SHP77 (cell line): ENCODE measurements at places on chromosomes 6 and 20.

DNA sequence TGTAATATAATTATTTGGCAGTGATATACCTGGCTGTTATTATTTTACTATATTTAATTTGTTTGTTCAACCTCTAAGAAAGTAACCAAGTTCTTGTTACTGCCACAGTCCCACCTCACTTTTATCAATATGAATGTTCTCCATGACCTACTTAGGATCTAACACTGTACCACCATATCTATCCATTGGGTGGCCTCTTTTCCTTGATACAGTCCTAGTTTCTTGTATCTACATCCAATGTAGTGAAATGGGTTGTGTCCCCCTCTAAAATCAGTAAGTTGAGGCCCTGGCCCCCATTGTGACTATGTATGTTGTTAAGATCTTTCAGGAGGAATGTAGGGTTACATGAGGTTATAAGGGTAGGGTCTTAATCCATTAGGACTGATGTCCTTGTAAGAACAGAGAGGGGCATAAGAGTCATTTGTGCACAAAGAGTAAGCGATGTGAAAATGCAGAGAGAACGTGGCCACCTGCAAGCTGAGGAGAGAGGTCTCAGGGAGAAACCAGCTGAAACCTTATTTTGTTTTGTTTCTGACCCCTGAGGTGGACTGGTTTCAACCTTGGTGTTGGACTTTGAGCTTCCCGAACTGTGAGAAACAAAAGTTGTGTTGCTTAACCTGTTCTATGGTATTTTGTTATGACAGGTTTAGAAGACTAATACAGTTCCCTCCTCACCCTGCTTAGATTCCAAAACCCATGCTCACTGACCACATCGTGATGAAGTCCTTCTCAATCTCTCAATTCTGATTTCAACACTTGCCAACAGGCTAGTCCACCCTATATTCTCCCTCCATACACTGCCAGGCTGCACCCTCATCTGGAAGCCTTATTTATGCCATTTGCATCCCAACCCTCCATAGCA is 387.3 kb upstream of the EPHA7 start:
- DNase-seq, result no peak

- no peak for DNase-seq
These were observed 43.2 kb upstream of the SMIM8 start for GRCh38 chr6:87279196-87279595.

- DNase-seq, result peak; percentile 74
These were observed at the start of gene ECI2 for GRCh38 chr6:4134841-4135664. TSS of gene ECI2 (minus strand) at chr6:4135575. CDS start at chr6:4135560, 15 bp downstream.

DNA sequence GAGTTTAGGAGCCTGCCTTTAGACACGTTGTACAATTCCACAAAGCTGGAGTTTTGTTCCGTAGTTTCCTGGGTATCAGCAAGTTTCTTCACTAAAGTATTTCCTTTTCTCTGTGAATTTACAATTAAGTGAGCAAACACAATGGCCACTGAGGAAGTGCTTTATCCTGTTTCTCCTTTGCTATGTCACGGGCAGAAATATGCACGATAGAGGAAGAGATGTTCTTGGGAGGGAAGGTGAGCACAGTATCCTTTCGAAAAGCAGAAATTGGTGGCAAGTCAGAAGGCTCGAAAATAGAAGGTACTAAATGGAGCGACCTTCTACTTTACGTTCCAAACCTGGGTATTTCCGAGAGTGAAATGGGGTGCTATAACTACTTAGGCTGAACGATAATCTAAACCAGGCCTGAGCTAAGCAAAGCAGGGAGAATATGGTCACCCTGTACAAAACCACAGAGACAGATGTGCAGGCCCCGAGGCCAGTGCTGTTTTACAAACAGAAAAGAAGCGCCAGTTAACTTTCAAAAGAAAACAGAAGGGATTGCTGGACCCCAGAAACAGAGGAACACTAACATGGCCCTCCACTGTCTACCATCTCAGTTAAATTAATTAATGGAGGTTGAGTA is 259.6 kb downstream of the TBC1D7 start:
- no peak for DNase-seq

DNA sequence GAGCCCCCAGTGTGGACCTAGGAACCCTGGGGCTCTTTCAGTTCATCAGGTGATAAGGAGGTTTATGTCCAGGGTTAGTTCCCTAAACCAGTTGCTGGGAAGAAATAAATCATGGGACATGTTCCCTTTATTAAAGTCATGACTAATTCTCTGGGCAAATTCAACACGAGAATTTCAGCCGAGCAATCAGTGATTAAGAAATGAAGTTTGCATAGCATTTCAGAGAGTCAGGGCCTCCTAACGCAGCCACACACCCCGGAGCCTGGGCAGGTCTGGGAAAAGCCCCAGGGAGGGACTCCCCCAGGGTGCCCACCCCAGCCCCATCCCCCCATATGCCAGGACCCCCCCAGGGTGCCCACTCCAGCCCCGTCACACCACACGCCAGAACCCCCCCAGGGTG is 20.1 kb downstream of the SLCO4A1 start:
- DNase-seq, result no peak

DNA sequence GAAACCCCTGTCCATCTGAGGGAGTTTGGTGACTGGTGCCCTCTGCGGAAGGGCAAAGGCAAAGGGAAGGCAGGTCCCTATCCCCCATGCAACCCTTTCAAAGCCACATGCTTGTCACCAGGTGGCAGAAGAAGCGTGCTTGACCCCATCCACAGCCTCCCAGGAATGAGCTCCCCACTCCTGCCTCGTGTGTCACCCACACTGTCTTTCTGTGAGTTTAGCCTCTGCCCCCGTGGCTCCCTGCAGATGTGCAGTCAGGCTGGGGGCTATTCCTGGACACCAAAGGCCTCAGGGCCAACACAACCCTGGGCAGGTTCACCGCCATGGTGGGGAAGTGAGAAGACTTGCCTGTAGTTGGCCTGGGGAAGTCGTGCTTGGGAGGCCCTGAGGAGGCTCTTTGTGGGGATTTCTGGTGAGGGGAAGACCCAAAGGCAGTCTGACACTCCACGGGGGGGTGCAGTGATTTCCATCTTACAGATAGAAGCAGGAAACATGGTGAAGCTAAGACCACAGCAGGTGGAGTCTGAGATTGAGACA is 16.6 kb upstream of the PCMTD2 start:
- no peak for DNase-seq

- no peak for DNase-seq
These were observed 314.7 kb downstream of the EPM2A start for GRCh38 chr6:145420599-145420998.

- DNase-seq, result no peak
These were observed 37.7 kb upstream of the ZNFX1 start for GRCh38 chr20:49315580-49315979.

GRCh38 chr6:149319422-149319821 is 1.9 kb downstream of the TAB2 start:
- DNase-seq, result no peak

DNA sequence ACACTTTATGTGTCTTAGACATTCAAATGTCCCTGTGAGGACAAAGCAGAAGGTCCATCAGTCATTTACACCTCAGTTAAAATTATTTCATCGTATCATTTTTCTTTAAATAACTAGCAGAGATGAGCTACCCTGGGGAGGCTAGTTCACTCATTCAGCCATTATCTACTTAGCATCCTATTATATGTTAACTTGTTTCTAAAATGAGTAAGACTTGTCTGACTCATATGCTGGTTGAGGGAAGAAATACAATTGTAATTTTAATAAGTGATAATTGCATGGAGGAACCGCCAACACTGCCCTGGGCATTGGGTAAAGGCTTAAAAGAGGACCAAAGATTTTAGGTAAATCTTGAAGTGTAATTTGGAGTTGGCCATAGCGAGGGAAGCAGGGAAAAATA is 12.4 kb upstream of the PTPRK start:
- no peak for DNase-seq

- no peak for DNase-seq
These were observed 82.8 kb downstream of the KIF13A start for GRCh38 chr6:17904491-17905120.

DNA sequence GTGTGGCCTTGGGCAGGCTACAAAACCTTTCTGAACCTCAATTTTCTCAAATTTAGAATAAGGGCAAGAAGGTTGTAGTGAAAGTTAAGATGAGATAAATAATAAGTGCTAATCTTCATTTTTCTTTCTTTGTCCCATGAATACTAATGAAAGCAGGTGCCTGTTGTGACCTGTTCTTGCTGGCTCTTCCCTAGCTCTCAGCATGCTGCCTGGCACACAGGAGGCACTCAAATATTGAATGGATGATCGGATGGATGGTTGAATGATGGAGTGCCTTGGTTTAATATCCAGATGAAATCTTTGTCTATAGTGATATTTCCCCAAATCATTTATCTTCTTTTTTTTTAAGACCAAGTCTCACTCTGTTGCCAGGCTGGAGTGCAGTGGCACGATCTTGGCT is 15.0 kb downstream of the PBOV1 start:
- DNase-seq, result no peak

DNA sequence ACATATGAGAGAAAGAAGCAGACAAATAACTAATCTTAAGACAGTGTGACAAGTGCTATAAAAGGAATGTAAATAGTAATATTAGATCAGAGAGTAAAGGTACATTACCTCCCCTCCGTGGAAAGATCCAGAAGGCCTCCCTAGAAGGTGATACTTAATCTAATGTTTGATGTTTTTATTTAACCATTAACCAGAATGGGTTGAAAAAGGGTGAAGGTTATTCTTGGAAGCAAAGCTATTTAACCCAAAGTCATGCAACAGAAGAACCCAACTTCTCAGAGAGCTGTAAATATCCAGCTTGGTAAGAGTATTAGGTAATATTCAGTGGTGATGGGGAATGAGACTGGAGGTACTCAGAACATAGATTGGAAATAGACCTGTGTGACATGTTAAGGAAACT is 68.0 kb upstream of the HIVEP1 start:
- DNase-seq, result no peak

- DNase-seq, result no peak
These were observed 51.8 kb upstream of the CCDC167 start for GRCh38 chr6:37551446-37551845.

DNA sequence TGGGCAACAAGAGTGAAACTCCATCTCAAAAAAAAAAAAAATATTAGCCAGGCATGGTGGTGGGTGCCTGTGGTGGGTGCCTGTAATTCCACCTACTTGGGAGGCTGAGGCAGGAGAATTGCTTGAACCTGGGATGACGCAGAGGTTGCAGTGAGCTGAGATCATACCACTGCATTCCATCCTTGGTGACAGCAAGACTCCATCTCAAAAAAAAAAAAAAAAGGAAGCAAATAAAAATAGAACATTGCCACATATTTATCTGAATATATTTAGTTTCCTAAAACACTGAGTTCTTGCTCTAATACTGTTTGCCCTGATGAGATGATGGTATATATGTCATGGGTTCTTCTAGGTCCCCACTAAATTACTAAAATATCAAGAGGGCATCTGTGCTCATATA is 28.4 kb downstream of the CASP8AP2 start:
- DNase-seq, result no peak

- no peak for DNase-seq
These were observed 17.5 kb upstream of the ZNF831 start for GRCh38 chr20:59145924-59146779.

GRCh38 chr6:1946583-1946982 is 298.8 kb downstream of the GMDS start:
- DNase-seq, result no peak

DNA sequence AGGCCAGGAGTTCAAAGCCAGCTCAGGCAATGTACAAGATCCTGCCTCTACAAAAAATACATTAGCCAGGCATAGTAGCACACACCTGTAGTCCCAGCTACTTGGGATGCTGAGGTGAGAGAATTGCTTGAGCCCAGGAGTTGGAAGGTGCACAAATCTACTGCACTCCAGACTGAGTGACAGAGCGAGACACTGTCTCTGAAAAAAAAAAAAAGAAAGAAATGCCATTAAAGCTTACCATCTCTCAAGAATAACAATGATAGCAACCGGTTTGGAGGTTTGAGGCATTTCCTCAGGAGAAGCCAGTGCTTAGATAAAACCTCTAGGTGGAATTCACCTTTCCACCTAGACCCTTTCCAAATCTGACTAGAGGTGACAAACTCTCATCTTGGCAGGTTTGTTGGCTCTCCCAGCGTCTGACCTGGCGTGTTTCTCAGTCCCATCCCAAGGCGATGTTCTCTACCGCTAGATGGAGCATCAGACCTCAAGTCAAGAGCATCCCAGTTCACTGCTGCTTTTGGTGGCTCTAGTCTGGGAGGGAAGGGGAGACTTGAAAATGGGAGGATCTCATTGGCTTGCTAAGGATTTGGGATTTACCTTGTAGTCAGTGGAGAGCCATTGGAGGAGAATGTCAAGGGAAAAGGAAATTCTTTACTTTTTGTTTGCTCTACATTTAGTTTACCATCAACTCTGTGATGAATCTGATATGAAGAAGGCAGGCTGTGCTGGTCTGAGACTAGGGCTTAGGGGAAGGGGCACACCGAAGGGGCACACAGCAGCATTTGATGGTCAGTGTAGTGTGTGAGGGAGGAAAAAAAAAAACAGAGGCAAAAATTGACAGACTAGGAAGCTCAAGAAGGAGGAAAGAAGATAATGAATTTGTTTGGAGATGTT is 67.9 kb downstream of the NCOA7 start:
- peak; percentile 42 for DNase-seq

DNA sequence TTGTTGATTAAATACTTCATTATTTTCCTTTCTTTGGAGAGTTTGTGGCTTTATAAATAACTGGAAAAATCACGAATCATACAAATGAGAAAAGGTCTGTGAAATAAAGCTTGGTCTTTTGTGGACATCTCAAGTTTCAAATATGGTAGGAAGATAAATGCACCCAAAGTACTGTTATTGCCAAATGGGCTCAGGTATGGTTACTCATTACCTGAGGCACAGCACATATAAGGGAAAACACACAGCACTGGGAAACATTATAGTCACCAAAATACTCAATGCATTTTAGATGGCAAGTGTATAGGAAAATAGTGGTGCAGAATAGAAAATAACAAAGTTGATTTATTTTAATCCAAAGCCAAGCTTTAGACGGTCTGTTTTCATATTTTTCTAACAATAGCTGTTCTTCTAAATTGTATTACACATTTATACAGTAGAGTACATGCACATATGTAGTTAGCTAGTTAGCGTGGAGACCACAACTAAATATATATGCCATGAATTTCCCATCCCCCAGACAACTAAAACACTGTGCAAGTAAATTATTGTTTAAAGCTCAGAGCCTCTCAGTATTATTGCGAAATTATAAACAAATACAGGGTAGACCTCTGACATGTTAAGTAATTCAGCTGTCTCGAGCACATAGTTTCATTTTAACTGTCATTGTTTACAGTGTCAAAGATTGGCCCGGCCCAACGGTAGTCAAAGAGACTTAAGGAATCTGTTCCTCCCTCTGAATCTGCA is 336.0 kb downstream of the SYNE1 start:
- DNase-seq, result no peak

- DNase-seq, result no peak
These were observed 44.3 kb downstream of the PDYN start for GRCh38 chr20:1949347-1950100.

GRCh38 chr6:139380168-139380567 is 5.7 kb upstream of the CITED2 start:
- no peak for DNase-seq
